NCI-H1417 treated with DMSO at 0.1 percent for 48 hours (cell line): ENCODE measurements at places on chromosomes 7 and 10.

DNA sequence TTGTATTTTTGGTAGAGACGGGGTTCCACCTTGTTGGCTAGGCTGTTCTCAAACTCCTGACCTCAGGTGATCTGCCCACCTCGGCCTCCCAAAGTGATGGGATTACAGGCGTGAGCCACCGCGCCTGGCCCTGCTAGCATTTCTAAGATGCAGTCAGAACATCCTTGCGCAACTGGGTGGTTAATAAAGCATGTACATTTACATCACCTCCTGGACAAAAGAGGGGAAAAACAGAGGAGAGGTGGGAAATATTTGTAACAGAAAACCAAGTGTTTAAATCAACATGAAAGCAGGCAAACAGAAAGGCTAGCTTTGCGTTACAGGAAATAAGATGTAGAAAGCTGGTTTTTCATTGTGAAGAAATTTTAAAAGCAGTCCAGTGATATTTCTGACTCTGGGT, 220.9 kb upstream of the KMT2E start:
- DNase-seq: no peak

- no peak for DNase-seq
Measured at GRCh38 chr10:84548869-84549268, 220.5 kb downstream of the CCSER2 start.

DNA sequence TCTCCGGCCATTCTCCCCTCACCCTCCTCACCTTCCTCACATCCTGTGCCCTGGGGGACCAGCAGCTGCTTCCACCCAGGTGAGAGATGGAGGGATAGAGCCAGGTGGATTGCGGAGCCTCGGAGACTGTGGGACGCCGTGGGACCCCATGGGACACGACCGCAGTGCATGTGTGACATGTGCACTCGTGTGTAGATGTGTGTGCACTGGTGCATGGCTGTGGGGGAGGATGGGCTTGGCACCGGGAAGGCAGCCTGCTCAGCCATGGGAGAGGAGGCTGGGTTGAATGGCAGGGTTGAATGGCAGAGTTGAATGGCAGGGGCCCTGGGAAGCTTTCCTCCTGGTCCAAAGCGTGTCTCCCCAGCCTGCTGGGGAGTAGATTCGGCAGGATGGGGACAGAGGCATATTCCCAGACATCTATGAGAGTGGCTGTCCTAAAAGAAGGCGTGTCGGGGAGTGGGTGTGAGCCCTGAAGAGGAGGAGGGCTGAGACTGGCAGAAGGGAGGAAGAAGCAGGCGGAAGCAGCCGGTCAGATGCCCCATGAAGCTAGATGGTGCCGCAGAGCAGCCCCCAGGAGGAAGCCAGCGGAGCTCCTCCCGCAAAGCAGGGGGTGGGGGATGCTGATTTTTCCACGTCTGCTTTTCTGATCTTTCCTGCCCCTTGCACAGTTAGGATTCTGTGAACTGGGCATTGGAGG, 815 bp downstream of the GIMAP8 start:
- no peak for DNase-seq

DNA sequence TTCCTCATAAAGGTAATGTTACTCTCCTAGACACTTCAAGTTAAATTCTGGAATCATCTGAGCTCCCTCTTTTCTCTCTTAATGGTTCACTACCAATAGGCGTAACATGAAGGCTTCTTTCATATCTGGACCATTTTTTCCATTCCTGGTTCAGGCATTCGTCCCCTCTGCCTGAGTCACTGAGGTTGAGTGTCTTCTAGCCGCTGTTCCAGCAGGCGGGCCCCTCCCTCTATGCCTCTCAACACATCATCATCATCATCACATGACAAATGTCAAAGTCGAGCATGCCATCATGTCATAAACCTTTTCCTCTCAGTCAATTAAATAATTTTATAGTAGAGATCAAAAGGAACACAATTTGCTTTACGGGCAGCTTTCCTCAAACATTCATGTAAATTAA, 168.9 kb upstream of the ASAH2 start:
- no peak for DNase-seq

DNA sequence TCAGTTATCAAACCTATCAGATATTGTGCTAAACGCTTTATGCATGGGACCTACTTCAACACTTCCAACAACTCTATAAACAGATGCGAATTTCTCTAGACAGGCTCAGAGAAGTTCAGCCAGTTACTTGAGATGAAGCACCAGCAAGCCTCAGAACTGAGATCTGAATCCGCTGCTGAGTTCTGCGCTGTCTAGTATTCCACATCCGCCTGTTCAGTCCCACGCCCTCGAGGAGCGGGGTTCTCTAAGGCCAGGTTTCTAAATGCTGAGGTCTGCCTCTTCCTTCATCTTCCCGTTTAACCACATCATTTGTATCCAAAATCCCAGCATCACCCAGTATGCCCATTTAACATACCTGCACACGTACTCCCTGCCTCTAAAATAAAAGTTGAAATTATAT, 297.8 kb upstream of the ZNF32 start:
- no peak for DNase-seq

DNA sequence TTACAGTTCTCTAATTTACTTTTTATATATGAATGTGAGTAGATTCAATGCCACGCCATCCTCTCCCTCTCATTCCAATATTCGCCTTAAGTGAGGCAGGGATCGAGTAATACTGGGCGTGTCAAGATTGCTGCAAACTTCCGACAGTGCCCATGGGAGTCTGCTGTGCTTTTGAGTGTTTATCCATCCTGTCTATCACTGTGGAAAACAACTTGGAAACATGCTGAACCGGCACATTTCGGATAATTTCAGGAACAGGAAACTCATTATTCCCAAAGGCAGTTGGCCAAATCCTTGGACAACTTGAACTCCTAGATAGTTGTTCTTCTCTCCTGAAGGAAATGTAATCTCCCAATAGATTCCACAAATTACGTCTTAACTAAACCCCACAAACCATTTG, 28.5 kb downstream of the PIP4K2A start:
- DNase-seq: no peak

- no peak for DNase-seq
Measured at GRCh38 chr7:138000081-138000701, 1.7 kb downstream of the CREB3L2 start.

GRCh38 chr10:129210876-129211275, 256.2 kb upstream of the MGMT start:
- no peak for DNase-seq

DNA sequence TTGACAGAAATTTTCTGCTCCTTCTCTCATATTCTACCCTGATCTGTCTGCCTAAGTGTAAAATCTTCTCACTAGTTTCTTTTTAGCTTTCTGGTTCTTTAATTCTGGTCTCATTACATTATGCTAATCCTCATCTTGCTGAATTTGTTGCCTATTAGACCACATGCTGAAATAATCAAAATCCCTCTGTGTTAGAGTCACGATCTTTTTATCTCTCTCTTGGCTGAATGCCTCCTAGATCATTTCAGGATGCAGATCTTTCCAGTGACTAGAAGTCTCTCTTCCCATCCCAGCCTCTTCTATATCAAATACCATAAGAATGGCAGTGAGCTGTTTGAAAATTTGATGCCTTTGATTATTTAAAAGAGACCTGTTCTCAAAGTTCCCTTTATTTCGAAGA, 661.9 kb downstream of the SORCS1 start:
- no peak for DNase-seq

GRCh38 chr7:83439026-83439425, 209.9 kb downstream of the SEMA3E start:
- DNase-seq: no peak

DNA sequence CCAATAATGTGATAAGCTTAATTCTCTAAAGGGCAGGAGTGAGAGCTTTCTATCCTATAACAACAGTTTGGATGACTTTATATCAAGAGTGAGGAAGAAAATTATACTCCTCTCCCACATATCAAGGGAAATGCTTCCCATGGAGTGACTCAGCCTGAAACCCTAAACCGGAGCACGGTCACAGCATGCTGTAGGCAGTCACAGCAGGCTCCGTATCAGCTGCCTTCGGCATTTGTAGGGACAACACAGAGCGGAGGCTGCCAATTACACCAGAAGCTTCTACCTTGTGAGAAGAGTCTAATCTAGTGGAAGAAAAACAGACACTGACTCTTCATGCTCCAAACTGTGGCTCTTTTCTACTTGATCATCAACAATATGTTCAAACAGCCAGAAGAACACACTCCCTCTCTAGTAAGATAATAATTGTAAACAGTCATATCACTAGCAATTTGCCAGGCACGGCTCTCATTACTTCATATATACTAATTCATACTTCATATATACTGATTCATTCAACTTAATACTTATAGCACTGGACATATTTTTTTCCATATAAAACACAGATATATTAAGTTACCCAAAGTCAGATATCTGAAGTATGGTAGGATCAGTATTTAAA, 65.9 kb downstream of the DGKB start:
- DNase-seq: peak; percentile 73

- DNase-seq: no peak
Measured at GRCh38 chr7:133770863-133771492, 356.2 kb upstream of the LRGUK start.

GRCh38 chr7:49805371-49806007, 32.1 kb downstream of the VWC2 start:
- no peak for DNase-seq

DNA sequence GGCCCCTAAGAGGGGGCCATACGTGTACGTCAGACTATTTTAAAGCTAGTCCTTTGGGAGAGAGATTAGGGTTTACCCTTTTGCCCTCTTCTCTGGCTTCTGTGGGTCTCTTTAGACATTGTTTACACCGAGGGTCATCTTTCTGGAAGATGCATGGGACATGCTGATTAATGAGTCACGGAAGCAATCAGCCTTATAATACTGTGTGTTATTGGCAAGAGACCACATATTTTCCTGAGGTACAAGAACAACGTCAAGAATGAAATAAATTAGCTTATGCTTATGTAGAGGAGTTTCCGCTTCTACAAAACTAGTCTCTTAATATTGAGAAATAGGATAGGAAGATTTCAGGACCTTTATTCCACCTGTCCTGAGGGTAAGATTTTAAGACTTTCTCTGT, 327.7 kb downstream of the BBS9 start:
- DNase-seq: no peak

- no peak for DNase-seq
Measured at GRCh38 chr7:90563286-90563685, 32.8 kb upstream of the CDK14 start.

DNA sequence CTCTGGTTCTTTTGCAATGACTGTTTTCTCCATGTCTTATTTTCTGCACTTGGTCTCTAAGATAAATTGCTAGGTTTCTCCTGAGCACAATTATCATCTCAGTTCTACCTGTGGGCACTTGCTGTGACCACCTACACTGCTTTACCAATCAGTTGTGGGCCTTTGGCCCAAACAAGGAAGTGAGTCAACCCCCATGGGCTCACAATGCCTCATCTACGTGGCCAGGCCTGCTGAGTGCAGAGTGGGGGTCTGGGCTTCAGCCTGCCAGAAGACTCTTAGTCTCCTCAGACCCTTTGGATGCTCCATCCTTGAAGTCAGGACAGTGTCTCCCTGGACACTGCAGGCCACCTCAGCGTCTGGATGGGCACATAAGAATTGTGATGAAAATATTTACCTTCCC, 20.3 kb downstream of the SCART1 start:
- no peak for DNase-seq

- DNase-seq: no peak
Measured at GRCh38 chr10:76111986-76112825, 680.8 kb downstream of the LRMDA start.

DNA sequence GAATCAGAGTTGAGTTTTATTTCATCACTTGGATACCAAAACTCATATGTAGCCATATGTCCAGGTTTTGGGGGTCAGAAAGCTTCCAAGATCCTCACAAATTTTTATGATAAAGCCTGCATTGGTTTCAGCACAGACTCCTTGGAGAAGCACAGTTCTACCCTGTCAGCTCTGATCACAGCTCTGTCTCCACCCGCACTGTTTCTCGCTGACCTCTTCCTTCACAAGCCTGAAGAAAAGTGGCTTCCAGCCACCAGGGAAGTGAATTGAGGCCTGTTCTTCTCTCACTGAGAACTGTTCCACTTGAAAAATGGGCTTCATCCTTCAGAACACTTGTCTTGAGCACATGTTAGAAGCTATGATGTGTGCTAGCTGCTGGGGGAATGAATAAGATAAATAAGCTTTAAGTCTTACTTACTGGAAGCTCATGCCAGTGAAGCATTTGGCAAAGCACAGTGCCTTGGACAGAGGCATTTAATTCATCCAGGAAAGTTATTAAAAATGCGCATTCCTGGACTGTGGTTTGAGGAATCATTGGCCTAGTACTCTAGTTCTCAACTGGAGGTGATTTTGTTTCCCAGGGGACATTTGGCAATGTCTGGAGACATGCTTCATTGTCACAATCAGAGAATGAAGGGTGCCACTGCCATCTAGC, 133.6 kb downstream of the BMPER start:
- no peak for DNase-seq

DNA sequence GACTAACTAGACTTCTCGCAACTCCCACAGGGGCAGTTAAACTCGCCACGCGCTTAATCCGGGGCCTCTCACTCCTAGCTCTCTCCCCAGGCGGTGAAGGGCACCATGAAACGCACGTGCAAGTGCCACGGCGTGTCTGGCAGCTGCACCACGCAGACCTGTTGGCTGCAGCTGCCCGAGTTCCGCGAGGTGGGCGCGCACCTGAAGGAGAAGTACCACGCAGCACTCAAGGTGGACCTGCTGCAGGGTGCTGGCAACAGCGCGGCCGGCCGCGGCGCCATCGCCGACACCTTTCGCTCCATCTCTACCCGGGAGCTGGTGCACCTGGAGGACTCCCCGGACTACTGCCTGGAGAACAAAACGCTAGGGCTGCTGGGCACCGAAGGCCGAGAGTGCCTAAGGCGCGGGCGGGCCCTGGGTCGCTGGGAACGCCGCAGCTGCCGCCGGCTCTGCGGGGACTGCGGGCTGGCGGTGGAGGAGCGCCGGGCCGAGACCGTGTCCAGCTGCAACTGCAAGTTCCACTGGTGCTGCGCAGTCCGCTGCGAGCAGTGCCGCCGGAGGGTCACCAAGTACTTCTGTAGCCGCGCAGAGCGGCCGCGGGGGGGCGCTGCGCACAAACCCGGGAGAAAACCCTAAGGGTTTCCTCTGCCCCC, 19.5 kb downstream of the WNT8B start:
- no peak for DNase-seq

DNA sequence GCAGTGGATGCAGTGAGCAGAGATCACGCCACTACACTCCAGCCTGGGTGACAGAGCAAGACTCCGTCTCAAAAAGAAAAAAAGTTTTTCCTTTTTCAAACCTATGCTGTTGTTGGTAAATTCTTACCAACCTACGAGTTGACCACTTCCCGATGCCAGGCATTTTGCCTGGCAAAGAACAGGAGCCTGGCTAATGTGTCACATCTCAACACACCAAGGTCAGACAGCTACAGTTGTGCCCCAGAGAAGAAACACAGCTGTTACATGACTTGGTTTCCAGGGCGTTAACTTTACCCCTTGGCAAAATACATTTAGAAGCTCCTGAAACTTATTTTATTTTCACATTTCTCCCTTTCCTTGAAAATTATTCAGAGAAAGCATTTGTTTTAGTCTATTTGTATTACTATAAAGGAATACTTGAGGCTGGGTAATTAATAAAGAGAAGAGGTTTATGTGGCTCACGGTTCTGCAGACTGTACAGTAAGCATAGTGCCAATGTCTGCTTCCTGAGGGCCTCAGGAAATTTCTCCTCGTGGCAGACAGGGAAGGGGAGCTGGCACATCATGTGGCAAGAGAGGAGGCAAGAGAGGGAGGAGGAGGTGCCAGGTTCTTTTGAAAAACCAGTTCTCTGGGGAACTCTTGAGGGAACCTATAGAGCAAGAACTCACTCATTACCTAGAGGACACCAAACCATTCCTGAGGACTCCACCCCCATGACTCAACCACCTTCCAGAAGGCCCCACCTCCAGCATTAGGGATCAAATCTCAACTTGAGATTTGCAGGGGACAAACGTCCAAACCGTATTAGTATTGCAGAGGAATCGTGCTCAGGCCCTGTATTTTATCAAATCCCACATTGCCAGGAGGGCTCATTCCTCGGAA, 83.3 kb downstream of the PAXIP1 start:
- no peak for DNase-seq
